ENCODE measurements at places on chromosomes 1 and 21.

DNA sequence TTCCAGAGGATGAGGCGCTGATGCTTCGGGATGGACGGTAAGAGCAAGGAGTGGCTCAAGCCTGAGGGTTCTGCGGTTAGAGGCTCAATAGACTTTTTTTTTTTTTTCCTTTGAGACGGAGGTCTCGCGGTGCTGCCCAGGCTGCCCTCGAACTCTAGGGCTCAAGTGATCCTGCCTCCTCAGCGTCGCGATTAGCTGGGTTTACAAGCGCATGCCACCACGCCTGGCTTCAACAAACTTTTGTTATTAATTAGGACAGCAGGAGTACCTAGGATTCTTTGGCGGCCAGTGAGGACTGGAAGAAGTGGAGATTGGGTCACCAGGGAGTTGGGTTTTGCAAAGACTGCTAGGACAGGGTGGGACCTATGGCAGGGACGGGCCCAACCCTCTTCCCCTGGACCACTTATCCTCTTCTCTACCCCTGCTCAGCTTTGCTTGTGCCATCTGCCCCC, 587 bp downstream of the SCNM1 start:
- DNase-seq, result peak; percentile 25

GRCh38 chr1:171800342-171800741, 18.9 kb downstream of the METTL13 start:
- no peak for DNase-seq

GRCh38 chr1:195415584-195415983, 1192.7 kb downstream of the KCNT2 start:
- peak; percentile 19 for DNase-seq

- DNase-seq, result no peak
Measured at GRCh38 chr1:18043871-18044270, 63.7 kb upstream of the IGSF21 start.

- DNase-seq, result no peak
Measured at GRCh38 chr1:200895801-200896530, 1.3 kb downstream of the INAVA start.

DNA sequence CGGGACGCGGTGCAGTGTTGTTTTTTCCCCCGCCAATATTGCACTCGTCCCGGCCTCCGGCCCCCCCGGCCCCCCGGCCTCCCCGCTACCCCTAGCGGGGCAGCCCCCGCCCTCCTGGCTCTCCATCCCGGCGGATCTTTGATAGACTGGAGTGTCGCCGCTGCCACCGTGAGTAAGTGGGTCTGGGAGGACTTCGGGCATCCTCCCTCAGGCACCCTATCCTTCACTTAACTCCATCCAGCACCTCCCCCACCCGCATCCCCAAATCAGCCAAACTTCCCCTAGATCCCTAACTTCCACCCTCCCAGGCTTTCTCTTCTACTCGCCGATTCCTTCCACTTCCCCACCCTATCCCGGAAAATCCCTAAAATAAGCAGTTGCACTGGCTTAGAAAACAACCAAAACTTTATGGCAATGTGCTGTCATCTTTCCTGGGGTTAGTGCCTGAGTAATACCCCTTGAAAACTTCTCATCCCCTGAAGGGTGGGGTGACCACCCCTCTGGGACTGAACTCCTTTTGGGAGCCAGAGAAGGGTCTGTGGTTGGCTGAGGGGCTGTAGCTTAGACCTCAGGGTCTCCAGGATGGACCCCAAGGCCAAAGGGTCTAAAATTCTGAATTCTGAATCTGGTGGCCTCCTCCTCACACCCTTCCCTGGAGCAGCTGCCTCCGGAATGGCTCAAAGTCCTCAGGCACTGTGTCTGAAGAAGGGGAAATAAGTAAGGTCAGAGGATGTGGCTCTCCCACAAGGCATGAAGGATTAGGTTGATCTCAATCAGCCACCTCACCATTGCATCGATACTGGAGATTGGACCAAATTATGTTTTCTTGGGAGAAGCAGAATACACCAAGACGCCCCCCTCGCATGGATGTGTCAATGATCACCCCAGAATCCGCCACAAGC, 12.2 kb downstream of the THBS3 start:
- no peak for DNase-seq

DNA sequence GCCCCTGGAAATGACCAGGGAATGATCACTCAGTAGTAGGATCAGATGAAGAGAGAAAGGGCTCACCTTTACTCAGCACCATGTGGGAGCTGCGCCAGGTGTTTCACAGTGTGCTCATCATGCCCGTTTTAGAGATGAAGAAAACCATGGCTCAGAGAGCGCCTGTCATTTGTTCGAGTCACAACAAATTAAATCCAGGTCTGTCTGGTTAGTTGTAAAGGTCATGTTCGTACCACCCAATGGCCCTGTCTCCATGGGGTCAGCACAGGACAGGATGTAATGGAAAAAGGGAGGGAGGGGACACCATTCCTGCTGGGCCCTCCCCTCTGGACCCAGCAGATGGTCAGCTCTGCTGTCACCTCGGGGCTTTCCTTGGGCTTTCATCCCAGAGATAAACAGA, 15.2 kb downstream of the KIRREL1 start:
- no peak for DNase-seq

- DNase-seq, result peak; percentile 17
Measured at GRCh38 chr1:224502459-224503160, 68.0 kb upstream of the WDR26 start.

DNA sequence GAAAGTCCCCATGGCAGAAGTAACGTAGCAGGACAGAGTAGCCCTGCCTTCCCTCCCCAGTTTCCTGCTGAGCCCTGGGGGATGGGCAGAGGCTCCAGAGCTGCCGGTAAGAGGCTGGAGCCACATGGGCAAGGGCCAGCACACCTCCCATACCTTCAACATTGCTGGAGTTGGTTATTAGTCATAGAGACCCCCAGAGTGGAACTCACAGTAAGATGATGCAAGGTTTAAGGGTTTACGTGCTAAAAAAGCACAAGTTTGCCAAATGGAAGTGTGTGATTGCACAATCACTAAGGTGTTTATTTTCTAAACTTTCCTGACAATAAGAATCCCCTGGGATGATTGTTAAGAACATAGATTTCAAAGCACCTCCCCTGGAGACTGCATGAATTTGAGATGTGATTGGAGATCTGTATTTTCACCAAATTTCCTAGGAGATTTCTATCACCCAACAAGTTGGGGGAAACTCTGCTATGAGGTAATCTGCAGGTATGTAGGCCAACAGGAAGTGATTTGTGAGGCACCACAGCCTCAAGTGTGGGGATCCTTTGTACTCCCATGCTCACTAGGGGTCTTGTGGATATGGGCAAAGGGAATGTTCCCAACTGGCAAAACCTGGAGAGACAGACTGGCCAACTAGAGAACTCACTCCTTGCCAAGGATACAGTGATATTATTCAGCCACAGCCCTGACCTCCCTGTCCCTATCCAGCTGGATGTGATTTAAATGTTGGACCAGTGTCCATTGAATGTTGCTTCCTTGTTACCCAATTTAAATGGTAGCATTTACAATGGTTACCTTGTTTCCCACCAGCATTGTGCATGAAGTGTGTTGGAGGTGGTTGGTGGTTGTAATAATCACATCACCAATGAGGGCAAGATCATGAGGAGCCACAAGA, 37.1 kb upstream of the CSF1 start:
- DNase-seq, result no peak

DNA sequence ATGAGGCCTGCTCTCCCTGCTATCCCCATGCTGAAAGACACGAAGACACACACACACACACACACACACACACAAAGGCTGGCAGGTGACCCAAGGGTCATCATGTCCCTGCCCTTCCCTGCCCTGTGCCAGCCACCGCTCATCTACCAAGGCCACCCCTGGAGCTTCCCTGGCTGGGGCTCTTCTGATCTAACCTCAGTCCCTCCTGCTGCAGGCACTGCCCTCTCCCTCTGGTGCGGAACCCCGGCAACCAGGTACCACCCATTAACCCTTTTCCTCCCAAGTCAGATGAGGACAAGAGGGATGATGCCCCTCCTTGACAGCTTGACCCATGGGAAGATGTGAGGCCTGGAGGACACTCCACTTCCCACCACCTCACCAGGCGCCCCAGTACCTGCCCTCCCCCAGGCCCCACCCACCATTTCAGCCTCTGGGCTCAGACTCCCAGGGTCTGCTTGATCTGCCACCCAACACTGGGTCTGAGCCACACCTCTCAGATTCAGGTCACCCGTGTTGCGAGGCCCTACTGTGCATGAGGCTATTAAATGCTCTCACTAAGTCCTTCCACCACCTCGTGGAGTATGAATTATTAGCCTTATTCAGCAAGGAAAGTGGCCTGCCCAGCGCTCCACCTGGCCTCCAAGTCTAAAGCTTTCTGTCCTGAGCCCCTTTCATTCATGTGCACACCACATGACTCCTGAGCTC, 2.5 kb downstream of the SDC3 start:
- DNase-seq, result no peak
